Suprapubic skin (tissue), 4 donors: ENCODE measurements at places on chromosomes 13 and 19.

- DNase-seq = no peak
These were observed 14.5 kb downstream of the LIPE start for GRCh38 chr19:42412661-42413076.

- DNase-seq = no peak
These were observed 116.3 kb downstream of the ZNF429 start for GRCh38 chr19:21621671-21622070.

GRCh38 chr19:6958791-6959190 lies 62.4 kb downstream of the MBD3L2B start:
- no peak for DNase-seq

- DNase-seq = no peak
These were observed 81.6 kb upstream of the CSNK1A1L start for GRCh38 chr13:37187105-37187504.

DNA sequence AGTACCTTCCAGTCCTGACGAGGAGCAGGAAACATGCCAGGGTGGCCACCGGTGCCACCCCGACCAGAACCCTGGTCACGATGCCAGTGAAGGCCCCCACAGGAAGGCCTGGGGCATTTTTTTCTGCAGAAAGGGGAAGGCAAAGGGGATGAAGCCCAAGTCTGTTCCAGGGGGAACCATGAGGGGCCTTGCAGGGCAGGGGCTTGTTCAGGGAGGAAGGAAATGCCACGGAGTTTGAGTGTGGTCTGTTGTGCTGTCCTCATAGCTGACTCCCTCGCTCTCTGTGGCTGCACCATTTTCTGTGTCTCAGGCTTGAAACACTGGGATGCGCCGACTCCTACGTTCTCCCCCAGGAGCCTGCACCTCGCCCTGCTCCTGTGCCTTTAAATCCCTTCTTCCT lies 27.5 kb upstream of the CEACAM1 start:
- no peak for DNase-seq

- DNase-seq = no peak
These were observed 1.8 kb upstream of the CTXN1 start for GRCh38 chr19:7927605-7928333.

GRCh38 chr13:39144941-39145533 lies 106.8 kb downstream of the NHLRC3 start:
- no peak for DNase-seq

DNA sequence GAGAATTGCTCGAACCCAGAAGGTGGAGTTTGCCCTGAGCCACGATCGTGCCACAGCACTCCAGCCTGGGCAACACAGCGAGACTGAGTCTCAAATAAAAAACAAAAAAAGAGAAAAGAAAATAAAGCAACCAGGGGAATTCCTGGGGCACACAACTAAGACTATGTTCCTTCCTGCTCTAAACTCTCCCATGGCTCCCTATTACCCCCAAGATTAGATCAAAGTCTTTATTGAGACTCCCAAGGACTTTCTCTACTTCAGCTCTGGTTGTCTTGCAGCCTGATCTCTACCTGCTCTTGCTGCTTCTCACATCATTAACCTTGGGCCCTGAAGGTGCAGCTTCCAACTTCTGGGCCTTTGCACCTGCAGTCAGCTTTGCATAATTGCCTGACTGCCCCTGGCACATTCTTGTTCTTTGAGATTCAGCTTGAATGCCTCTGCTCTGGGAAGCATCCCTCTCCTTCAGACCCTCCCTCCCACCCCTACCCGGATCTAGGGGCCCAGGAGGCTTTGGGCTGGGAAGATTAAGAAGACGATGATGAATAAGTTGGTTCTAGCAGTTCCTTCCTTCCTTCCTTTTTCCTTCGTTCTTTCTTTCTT lies 16.8 kb upstream of the CERS4 start:
- no peak for DNase-seq

DNA sequence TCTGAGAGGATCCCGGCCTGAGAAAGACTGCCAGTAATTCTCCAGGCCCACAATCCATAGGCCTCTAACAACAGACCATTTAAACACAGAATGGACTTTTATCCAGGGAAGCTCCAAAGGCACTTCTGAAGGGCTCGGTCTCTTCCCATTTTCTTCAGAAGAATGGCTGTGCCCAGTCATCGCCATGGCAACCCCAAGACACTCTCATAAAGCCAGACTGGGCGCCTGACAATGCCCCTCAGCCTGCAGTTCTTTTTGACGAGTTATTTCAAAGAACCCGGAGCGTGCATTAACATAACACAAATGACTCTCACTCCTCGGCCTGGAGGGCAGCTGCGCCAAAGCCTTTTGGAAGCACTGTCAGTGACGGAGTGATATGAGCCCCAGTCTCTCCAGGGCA lies 61.0 kb downstream of the RASA3 start:
- DNase-seq = peak; percentile 48

GRCh38 chr19:20669263-20669662 lies 7.9 kb upstream of the ZNF626 start:
- DNase-seq = no peak

DNA sequence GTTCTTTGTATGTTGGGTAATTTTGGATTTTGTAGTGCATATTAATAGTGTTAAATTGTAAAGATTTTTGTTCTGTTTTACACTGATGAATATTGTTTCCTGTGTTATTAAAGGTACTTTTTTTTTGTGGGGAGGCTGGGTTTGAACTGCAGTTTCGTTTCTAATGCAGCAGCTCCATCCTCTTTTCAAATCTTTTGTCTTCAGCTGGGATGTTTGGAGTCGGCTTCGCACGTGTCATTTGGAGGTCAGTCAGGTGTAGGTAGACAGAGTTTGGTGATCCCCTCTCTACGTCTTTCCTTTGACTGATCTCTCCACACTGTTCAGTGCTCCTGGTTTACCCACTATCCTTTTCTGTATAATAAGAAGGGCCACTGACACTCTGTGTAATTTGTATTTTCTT lies 30.3 kb downstream of the TDRD3 start:
- DNase-seq = no peak

- no peak for DNase-seq
These were observed 596.6 kb downstream of the KCTD12 start for GRCh38 chr13:76289558-76289957.

- DNase-seq = no peak
These were observed 7.3 kb upstream of the MAB21L1 start for GRCh38 chr13:35483761-35484160.
